ENCODE measurements at places on chromosomes 3 and 15.

- no peak for DNase-seq
These were observed 568.0 kb upstream of the MDFIC2 start for GRCh38 chr3:70880421-70880820.

DNA sequence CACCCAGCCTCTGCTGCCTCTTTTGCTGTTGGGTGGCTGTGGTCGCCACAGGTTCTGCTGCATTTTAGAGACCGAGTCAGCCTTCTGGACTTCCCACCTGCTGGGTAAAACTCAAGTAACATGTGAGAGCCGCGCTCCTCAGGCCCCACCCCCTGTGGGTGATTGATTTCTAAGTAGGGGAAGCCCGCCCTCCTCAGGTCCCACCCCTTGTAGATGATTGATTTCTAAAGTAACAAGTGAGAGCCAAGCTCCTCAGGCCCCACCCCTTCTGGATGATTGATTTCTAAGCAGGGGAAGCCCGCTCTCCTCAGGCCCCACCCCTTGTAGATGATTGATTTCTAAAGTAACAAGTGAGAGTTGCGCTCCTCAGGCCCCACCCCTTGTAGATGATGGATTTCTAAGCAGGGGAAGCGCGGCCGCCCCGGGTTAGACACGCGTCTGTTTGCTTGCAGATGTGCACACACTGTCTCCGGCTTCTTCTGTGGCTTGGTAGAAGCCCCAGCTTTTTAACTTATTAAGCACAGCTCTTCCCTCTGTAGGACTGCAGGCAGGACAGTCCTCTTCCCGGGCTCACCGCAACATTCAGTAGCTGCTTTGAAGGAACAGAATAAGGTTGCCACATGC, 83.4 kb downstream of the FAM43A start:
- peak; percentile 93 for DNase-seq

GRCh38 chr15:85402195-85402881, 21.9 kb downstream of the AKAP13 start:
- no peak for DNase-seq

DNA sequence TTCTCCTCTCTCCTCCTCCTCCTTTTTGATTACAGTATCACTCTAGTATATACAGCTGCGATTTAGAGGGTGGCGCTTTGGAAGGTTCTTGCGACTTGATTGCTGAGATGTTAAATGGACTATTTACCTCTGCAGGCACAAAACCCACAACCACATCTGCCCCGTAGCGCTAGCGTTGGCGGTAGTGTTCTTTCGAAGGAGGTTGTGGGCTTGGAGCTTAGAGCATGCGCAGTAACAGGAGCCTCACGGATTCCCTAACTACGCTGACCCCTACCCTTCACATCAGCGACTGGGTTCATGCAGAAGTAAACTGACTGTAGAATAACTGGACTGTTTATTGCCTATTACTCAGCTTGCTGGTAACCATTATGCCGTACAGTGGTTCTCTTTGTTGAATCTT, 58.0 kb downstream of the CGGBP1 start:
- no peak for DNase-seq

All from HL-60 (cell line).